ENCODE measurements at places on chromosomes 2 and 18. TPM values are rescaled to one million over a fixed set of nuclear protein-coding genes. Genes with fewer than 3 reads are reported as not detected.

MLPH gene
- not detected for total RNA-seq

C2orf49 gene
- total RNA-seq, result 12.2 TPM

RAB6C gene
- total RNA-seq, result not detected

IL18RAP gene
- not detected for total RNA-seq

CXCR4 gene
- not detected for total RNA-seq

GRCh38 chr18:42001801-42002200, 46.8 kb downstream of the PIK3C3 start:
- no peak for DNase-seq
